Neural progenitor cell (in vitro differentiated cells): ENCODE measurements at places on chromosomes 5 and 9.

GRCh38 chr9:111866976-111867375 is 29.6 kb upstream of the UGCG start:
- DNase-seq = no peak

DNA sequence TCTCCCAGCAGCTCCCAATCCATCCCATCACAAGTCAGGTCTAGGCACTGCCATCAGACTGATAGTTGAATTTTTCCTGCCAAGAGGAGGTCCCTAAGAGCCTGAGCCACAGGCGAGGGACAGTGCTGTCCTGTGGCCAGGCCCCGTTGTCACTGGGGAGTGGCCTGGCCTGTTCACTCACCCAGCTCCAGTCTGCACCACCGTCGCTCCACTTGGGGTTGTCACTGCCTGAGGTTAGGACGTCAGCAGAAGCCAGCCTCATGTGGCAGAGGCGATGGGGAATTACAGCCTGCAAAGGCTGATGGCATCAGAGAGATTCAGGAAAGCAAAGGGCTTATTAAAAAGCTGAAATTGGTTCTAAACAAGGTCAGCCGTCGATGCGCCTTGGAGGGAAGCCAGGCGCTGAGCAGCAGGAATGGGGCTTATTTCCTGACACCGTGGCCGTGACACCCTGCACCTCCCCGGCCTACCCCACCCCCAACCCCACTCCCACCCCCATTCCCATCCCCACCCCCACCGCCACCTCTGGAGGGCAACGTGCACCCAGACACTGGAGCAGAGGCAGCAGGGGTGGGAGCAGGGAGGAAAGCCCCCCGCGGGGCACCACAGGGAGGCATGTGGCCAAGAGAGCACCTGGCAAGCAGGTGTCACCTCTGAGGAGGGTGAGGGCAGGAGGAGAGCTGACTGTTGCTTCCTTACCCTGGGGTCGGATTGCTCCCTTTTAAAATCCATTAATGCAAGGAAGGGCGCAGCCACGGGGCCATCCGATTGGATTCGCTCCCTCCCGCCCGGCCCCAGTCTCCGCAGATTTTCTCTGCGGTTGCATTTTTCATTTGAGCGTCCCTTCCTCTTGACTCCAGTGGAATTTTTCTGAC is 3.1 kb upstream of the DBH start:
- DNase-seq = no peak

DNA sequence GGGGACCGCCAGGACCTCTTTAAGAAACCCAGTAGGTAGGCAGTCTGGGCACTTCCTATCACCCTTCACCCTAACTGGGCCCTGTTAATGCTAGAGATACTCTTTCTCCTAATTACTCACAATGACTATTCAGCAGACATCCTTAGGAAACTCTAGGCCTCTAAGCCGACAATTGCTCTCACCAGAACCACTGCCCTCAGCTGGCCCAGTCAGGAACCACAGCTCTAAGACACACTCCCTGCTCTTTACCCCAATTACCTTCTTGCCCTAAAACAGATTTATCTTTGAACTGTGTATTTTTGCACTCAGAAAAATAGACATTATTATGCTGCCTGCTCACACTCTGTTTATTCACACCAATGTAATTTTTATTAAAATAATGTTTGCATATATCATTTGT is 432.6 kb upstream of the SLC30A5 start:
- DNase-seq = peak; percentile 42

DNA sequence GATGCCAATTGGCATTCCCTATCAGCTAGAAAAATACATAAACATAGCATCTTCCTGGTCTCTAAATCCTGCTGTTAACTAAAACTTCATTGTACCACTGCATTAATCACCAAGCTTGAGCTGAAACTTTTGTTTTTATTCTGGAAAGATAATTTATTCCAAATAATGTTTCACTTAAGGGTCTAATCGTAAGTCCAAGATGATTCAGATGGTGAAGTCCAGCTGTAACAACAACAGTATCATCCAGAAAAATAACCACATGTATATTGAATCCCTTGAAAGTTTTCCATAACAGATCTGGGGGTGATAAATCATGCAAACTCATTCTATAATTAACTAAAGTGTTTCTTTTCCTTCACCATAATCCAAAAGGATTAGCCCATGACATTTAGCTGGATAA is 23.9 kb downstream of the RORB start:
- no peak for DNase-seq

DNA sequence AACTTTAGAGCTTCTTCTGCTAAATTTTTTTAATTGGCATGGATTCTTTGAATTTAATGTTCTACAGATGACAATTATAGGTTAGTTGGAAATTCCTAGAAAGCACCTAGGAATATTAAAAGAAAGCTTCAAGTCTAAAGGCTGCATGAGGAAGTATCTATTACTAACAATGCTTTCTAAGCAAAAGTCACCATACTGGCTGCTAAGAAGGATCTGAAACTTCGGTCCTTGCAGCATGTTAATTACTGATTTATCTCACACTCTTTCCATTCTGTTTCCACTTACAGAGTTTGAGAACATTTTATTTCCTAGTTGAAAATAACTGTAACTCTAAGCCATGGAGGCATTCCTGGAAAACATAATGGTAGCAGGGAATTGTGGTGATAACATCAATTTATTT is 8.4 kb downstream of the SEMA6A start:
- no peak for DNase-seq
